ENCODE measurements at places on chromosomes 1 and 21.

GRCh38 chr1:161930064-161930463, 93.6 kb downstream of the OLFML2B start:
- DNase-seq, result no peak

DNA sequence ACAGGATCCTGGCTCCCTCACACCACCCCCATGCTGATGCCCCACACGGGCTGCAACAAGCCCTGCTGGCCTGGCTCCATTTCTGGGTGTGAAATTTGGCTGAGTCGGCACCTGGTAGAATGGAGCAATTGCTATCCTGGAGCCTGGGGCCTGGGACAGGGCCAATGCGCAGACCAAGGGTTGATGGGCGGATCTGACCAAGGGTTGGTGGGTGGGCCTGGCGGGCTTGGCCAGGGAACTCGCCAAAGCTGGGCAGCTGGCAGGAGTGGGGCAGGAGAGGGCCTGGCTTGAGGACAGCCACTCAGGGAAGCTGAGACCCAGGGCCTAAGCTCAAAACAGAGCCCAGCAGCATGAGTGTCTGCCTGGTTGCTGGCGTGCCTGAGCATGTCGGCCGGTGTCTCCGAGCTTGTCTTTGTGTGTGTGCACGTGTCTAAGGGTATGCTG, 70.9 kb upstream of the POU3F1 start:
- no peak for DNase-seq

GRCh38 chr1:91700332-91700731, 185.6 kb downstream of the TGFBR3 start:
- no peak for DNase-seq

DNA sequence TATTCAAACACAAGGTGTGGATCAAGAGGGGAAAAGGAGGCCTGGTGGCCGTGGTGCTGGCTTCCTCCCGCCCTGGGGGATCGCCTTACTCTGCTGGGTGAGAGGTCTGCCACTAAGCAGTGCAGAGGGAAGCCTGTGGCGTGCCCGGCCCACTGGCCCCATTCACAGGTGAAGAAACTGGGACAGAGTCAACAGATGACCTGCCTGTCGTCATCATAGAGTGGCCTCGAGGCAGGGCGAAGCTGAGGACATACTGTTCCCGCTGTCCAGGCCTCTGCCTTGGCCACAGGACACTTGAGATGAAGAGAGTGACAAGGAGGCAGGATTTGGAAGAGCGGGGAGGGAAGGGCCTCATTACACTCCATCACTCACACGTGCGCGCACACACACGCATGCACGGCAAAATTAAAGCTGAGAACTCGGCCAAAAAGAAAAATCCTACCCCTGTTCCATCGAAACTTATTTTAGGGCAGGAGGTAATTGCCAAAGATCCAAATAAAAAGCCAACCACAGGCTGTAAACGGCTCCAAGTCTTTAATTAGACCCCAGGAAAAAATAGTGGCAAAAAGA, 50.5 kb downstream of the CASZ1 start:
- DNase-seq, result no peak

GRCh38 chr1:48687282-48688045, 89.2 kb downstream of the BEND5 start:
- DNase-seq, result no peak

- no peak for DNase-seq
Measured at GRCh38 chr1:25647863-25648262, 31.3 kb downstream of the MAN1C1 start.

- DNase-seq, result no peak
Measured at GRCh38 chr1:44724955-44725698, 5.8 kb downstream of the RNU5D-1 start.

DNA sequence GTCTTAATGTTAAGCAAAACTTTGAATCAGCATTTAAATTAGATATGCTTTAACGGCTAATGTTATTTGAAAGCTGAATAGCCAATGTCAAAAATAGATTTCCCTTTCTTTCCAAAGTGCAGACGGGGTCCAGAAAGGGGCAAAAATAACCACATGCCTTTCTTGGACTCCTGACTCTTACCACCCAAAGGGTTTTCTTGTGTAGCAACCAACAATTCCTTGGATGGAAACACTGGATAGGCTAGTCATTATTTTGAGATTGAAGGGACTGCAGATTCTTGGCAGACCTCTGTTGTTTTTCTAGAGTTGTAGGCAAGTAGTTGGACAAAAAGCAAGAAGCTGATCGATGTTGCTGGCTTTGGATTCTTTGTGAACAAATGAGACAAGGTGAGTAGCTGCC, 107.0 kb downstream of the MRPS6 start:
- DNase-seq, result no peak

DNA sequence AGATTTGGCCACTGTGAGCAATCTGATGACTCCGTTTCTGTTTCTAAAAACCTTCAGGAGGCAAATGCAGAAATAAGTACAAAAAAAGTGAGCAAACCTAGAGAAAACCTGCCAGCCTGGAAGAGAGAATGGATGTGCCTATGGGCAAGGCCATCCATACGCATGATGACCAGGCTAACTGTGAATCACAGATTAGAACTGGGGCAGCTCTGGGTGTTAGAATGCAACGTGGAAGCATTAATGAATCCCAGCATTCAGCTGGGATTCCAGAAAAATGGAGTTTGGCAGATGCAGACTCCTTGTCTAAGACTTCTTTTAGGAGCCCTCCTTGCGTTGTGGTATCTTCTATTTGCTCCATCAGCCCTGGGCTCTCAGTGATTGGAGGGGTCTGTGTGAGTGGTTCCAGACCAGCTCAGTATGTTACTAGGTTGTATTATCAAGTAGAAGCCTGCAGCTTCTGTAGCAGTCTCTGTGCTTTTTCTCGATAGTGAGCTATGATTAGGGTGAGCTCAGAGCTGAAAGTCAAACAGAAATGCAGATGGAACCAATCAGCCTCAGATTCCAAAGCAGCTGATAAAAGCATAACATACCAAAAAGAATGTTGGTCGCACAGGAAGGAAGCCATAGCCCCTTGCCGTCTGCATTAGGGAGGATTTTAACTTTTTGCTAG, 154.0 kb downstream of the PSMG1 start:
- DNase-seq, result no peak

Measured in NCI-H748 treated with DMSO at 0.1 percent for 48 hours (cell line).